ENCODE measurements at places on chromosomes 5 and 9.
A peak's percentile ranks its signal among the peaks of the same experiment; 100 is the strongest.

GRCh38 chr9:34125681-34126206, 754 bp downstream of the DCAF12 start:
- no peak for DNase-seq

DNA sequence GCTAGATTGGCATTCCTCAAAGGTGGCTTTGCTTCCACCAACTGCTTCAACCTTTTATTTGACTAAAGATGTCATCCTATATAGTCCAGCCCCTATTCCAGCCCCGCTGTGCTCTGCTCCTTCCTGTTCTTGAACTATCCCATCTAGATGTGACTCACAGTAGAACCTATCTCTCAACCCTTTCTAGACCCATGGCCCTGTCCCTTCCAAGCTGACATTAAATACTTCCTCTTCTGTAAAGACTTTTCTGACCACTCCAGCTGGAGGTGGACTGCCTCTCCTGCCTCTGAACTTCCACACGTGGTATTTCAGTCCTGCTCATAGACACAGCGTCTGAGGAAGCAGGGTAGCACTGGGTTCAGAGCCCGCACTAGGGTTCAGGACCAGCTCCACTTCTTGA, 32.4 kb downstream of the OSTF1 start:
- no peak for DNase-seq

DNA sequence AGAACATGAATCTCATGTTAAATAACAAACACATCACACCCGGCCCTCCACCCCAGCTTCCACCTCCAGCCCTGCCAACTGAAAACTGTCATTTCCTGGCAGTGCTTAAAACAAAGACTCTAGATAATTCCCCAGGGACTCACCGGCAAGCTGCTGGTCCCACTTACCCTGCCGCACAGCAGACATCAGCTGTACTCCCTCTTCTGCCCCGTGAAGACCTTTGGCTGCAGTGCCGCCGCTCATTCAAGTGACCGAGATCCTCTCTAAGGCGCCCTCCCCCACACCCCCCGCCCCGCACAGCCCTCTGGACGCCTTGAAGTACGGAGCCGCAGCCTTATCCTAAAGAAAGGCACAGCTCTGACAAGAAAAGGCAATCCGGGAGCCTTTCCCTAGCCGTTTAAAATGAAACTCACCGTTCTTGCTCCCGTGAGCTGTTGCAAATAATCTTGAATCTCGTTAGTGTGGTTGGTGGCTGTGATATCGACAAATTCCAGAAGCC, 434 bp downstream of the GLRX start:
- peak; percentile 23 for DNase-seq

GRCh38 chr5:73158313-73158712, 14.7 kb upstream of the TMEM174 start:
- no peak for DNase-seq

DNA sequence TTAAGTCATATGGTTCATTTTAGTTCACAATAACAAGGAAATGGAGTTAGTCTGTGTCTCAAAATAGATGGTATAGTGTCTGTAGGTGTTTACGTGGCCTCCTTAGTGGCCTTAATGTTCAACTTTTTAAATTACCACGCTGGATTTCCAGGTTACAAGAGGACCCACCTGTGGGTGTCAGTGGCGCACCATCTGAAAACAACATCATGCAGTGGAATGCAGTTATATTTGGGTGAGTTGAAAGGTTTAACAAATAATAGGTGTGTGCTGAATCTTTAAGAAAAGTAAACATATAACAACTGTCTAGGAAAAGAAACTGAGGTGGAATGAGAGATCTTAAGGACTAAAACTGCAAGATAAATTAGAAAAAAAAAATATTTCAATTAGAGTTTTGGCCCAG, 2.9 kb downstream of the UBE2B start:
- DNase-seq, result no peak

- DNase-seq, result no peak
Observed at GRCh38 chr5:118115791-118116190, 872.6 kb downstream of the DTWD2 start.

- DNase-seq, result no peak
Observed at GRCh38 chr5:69432412-69433206, 17.7 kb downstream of the MARVELD2 start.

DNA sequence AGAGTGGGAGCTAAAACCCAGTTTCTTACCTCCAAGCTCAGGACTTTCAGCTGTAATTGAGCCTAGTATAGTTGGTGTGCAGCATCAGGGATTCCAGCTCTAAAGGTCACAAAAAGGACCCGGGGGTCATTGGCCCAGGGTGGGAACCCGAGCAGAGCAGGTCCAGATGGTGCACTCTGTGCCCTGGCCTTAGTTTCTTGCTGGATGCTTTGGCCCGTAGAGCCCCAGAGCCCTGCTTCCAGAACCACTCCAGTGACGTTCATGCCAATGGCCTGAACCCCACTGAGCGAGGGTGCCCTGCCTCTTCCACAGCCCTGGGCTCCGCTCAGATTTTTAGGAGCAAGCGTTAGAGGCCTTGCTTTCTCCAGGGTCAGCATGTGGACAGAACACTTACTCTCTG, 8.2 kb downstream of the SLC22A5 start:
- no peak for DNase-seq

DNA sequence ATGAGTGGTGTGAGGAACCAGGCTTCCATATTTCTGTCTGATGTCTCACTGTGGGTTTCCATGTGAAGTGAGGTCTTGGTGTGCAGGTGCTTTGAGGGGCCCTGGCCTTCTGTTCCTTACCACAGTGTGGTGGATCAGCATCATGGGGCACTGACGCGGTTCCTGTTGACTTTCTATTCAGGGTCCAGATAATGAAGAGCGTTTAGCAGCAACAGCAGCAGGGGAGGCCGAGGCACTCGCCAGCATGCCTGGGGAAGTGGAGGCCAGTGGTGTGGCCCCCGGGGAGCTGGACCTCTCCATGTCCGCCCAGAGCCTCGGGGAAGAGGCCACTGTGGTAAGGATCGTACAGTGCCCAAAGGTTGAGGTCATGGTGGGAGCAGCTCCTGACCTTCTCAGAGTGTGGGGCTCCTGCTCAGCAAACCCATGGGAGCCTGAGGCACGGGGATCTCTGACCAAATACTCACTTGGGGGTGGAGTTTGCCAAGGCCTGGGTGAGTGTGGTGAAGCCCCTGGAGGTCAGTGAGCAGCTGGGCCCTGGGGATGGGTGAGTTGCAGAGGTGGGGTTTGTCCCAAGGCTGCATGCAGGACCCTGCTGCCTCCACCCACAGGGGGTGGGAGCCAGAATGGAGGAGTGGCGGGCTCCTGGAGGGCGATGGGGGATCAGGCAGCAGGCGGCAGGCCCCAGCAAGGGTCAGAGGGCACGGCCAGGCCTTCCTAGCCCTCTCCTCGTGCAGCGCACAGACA, 61.2 kb downstream of the COL15A1 start:
- DNase-seq, result no peak

GRCh38 chr9:94612071-94612470, 18.4 kb upstream of the FBP2 start:
- no peak for DNase-seq

- DNase-seq, result no peak
Observed at GRCh38 chr9:112032009-112032408, 135.4 kb downstream of the UGCG start.

GRCh38 chr5:168401880-168402279, 84.4 kb upstream of the RARS1 start:
- peak; percentile 74 for DNase-seq

GRCh38 chr9:73104342-73104741, 47.3 kb upstream of the ANXA1 start:
- no peak for DNase-seq

Measured in Calu3 (cell line).